ENCODE measurements at places on chromosomes 12 and 14.

DNA sequence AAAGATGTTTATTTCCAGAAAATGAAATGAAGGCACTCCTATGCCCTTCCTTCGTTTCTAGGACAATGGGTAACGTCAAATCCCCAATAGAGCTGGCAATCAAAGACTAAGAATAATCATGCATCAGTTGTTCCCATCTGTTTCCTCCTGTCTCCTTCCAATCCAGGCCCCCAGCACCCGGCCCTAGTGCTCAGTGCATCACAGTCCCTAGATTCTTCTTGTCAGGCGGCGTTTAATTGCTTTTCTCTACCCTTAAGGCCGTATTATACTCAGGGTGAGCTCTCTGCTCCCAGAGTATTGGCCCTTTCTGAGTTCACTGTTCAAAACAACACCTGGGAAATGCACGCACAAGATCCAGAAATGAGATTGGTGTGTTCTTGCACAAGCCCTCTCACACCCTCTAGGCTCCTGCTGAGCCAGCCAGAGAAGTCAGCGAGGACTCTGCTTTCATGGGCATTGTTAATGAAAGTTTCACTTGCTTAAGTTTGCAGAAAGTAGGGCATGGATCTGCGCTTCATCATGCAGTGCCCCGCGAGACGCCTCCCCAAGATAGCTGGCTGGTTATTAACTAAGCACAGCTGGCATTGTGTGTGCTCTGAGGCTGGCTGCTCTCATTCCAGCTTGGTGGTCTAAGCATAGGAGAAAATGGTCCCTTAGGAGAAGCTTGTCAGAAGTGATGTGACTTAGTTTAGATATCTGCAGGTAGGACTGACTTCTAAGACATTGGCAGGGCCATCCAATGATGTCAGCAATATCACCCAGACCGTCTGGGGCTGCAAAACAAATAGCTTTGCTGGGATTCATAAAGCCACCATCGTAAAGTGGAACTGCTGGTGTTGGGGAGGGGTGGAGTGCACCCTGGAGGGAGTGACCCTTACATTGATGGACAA is 28.7 kb downstream of the CRACR2A start:
- no peak for DNase-seq

GRCh38 chr12:83823386-83824045 is 1089.1 kb downstream of the SLC6A15 start:
- no peak for DNase-seq

GRCh38 chr14:22131749-22132476 is 457.1 kb downstream of the DAD1 start:
- DNase-seq, result no peak

GRCh38 chr14:95034788-95035187 is 122.5 kb downstream of the DICER1 start:
- no peak for DNase-seq

- DNase-seq, result no peak
Measured at GRCh38 chr14:25485381-25485780, 435.4 kb upstream of the STXBP6 start.

DNA sequence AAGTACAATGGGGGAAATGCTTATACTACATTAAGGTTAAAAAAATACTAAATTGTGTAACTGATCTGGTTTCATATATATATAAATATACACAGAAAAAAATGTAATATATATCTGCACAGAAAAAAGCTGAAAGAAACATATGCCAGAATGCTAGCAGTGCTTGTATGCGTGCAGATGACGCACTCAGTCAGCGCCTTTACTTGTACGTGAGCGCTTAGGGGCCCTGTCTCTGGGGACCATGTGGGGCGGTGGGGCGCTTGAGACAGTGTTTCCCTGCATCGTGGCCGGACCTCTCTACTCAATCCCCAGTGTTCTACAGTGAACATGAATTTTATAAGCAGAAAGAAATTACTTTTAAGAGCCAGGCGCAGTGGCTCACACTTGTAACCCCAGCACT is 7.0 kb downstream of the ANKRD9 start:
- DNase-seq, result no peak

DNA sequence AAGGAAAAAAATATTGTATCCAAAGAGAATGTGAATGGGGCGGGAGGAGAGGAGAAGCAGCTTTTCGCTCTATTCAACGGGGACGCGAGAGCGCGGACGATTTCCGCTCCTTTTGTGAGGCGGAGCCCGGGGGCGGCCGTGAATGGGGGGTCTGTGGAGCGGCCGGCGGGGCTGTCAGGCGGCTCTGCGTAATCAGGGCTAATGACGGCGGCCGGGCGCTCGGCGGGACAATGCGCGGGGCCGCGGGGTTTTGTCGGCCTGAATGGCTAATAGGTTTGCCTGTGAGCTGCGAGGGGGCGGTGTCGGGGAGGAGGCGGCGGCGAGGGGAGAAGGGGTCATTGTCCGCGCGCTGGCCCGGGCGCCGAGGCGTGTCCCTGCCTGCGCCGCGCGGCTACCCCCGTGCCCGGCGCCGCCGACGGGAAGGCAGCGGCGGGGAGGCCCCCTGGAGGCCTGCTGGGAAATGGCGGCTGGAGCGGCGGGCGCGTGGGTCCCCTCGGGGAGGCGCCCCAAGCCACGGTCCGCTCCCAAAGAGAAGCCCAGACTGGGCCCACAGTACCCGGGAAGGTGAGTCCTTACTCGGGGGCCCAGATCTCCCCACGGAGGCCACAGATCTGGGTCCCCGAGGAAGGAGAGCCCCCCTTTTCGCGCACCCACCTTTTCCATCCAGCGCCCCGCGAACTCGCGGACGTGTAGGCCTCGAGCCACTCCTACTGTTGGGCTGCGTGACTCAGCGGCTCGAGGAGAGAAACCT is 6.0 kb downstream of the SIX6 start:
- DNase-seq, result no peak

- no peak for DNase-seq
Measured at GRCh38 chr12:104903648-104904423, 54.3 kb downstream of the SLC41A2 start.

- DNase-seq, result no peak
Measured at GRCh38 chr14:78921856-78922255, 751.7 kb downstream of the NRXN3 start.

DNA sequence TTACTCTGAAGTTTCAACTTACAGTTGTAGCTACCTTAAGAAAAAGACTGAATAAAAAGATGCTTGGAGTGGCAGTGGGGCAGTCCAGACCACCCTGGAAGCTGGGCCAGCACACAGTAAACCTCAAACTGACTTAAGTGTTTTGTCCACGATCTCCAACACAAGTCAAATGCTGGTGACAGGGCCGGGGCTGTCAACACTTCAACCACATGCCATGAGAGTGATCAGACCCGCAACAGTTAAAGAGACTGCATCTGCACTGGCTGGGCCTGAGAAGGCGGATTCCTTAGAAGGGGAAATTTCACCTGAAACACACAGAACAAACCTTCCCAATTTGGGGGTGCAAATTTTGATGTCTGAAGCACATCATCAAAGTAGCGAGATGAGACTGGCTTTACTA is 223.5 kb upstream of the CAND1 start:
- DNase-seq, result no peak

GRCh38 chr12:122501489-122501989 is 807 bp upstream of the ZCCHC8 start:
- no peak for DNase-seq

- DNase-seq, result no peak
Measured at GRCh38 chr12:52022841-52023181, 16.1 kb downstream of the TAMALIN start.

- DNase-seq, result no peak
Measured at GRCh38 chr14:100670017-100670752, 56.5 kb upstream of the DLK1 start.

- no peak for DNase-seq
Measured at GRCh38 chr14:105281371-105282097, 19.3 kb downstream of the BRF1 start.

DNA sequence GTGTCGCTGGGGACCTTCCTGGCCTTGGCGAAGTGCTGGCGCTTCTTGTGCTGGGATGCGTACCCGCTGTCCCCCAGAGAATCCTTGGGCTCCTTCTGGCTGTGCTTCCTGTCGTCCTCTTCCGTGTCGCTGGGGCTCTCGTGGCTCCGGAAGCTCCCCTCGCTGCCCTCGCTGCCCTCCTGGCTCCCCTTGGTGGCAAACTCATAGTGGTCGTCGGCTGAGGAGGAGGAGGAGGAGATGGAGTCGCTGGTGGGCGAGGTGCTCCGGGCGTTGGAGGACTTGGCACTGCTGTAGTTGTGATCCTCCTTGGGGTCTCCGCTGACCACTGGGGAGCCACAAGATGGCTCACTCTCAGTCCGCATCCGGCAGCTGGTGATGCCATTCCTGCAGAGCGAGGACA is 254.4 kb downstream of the FOXN3 start:
- DNase-seq, result no peak

DNA sequence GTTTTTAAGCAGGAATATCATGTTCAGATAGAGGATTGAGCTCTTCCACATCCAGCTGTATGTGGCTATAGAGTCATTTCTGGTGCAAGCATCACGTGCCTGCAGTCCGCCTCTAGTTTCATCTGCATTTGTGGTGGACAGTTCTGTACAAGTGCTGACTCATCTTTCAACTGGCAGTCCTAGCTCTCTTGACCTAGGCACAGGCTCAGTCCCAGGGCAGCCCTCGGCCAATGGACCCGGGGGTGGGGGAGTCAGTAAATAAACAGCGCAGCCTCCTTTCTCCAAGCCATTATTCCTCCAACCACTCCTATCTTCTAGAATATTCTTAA is 41.8 kb upstream of the FRMD6 start:
- DNase-seq, result no peak

DNA sequence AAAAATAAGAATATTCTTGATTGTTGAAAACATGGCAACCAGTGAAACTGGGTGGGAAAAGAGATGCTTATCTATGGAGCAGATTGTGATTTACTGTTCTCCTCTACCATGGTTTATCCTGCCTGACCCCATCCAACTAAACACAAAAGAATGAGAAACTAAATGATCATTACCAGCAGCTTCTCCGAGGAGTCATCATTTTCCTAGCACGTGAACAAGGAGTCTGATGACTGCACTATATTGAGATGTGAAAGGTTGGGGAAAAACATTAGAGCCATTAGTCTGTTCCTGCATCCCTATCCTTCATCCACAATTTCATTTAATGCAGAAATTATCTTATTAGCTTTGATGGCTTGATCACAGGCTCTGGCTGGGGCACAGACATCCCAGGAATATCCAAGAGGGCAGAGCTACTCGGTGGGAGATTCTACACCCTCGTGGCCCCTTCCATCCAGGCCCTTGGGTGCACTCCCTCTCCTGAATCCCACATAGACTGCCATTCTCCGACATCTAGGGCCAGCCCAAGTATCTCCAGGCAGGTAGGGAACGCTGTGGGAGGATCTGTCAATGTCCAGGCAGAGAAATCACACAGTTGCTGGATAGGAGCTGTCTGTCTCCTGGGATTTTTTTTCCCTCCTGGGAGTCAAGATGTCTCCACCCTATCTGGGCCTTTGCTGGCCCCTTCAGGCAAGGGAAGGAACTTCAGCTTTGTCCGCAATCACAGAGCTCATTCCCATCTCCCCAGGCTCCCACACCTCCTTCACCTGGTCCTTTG is 43.3 kb upstream of the DHRS4 start:
- DNase-seq, result no peak

DNA sequence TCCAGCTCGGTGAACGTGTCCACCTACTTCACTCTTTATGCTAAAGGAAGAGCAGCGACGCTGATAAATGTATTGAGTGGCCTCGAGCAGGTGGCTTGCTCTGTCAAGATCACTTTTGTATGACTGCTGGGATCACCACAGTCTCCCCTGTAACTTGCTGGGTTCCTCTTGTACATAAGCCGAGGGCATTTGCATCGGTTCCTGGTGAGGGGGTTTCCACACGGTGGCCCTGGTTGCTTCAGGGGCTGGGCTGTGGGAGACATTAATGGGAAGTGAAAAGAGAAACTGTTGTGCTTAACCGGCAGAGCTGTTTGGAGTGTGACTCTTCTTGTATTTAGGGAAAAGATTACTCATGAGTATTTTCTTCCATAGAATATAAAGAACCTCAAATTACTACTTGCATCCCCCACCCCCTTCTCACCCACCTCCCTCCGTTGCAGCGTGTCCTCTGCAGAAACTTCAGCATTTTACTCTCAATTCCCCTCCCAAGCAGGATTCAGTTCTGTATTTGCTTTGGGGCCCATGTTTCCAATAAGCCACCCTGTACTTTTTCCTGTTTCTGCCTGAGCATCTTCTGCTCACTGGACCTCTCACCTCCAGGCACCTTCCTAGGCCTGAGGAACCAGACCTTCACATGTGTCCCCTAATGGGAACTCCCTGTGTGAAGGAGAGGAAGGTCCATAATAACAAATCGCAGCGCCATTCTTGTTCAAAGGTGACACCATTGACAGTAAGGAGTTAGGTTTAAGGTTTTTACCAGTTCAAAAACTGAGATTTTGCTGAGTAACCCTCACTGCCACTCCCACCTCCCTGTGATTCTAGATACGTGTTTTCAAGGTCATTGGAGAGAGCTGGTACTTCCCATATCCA is 187.0 kb downstream of the ETV6 start:
- peak; percentile 96 for DNase-seq

DNA sequence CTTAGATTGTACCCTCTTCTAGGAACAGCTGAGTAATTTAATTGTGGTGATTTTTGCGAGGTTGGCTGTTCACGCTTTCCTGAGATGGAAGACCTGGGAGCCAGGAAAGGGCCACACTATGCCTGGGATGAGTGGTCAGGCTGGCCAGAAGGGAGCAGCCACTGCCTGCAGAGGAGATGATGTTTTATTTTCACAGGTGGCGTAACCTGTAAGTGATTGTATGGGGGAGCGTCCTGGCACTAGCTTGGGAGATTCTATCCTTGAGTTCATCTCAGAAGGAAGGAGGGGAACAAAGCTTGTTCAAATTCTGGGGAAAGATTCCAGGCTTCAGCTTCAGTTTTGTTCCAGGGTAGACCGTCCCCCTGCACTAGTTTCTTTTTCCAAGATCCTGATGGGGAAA is 1.2 kb downstream of the RPH3A start:
- DNase-seq, result no peak

DNA sequence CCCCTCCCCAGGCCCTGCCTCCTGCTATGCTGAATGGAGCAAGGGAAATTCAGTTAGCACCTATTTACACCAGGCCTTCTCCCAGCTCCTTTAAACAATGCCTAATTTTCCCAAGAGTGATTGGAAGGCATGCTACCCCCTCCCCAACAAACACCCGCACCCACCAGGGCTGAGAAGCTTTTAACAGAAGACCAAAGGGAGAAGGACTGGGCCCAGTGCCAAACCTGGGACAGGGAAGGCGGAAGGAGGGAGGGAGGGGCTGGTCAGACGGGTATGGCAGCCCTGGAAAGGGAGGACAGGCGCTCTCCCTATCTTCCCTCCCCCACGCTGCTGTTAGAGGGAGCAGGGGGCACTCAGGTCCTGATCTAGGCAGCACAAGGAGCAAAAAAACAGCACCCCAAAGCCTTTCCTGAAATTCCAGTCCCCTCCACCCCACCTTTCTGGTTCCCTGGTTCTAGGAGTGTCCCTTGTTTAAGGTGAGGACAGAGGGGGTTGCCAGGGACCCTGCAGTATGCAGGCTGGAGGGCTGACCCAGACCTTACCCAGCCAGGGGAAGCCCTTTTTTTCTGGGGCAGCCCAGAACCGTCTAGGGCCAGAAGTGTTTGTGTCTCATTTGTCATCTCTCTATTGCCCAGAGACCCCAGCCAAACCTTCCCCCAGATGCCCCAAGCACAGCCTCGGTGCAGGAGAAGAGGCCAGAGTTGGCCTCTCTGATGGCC is 2.4 kb upstream of the KRT8 start:
- no peak for DNase-seq

GRCh38 chr14:76719666-76720065 is 41.6 kb upstream of the VASH1 start:
- no peak for DNase-seq
